ENCODE measurements at places on chromosomes 3 and 15.

GRCh38 chr3:58495101-58495500, 3.2 kb downstream of the KCTD6 start:
- no peak for DNase-seq

DNA sequence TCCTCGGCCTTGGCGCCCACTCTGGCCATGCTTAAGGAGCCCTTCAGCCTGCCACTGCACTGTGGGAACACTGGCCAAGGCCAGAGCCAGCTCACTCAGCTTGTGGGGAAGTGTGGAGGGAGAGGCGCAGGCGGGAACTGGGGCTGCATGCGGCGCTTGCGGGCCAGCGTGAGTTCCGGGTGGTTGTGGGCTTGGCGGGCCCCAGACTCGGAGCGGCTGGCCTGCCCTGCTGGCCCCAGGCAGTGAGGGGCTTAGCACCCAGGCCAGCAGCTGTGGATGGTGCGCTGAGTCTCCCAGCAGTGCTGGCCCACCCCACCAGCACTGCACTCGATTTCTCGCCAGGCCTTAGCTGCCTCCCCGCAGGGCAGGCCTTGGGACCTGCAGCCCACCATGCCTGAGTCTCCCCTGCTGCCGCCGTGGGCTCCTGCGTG, 13.1 kb upstream of the UBP1 start:
- DNase-seq: no peak

GRCh38 chr3:186094271-186094670, 14.6 kb downstream of the ETV5 start:
- DNase-seq: no peak

DNA sequence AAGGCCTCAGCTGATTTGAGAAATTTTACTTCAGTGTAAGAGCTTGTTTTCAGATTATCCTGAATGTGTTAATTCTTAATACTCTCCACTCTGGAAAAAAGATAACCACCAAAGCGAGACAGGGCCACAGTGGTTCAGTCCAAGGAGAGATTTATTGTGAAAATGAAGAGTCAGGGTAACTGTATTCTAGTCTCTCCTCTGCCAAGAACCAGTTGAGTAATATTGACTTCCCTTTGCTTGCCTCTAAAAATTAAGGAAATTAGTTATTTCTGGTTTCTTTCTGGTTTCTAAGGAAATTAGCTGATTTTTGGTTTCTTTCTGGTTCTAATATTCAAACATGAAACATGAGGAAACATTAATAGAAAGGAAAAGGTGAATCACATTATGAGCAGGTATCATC, 34.9 kb downstream of the PPP1R2 start:
- no peak for DNase-seq

- DNase-seq: no peak
Observed at GRCh38 chr3:174110761-174111160, 713.2 kb downstream of the NLGN1 start.

DNA sequence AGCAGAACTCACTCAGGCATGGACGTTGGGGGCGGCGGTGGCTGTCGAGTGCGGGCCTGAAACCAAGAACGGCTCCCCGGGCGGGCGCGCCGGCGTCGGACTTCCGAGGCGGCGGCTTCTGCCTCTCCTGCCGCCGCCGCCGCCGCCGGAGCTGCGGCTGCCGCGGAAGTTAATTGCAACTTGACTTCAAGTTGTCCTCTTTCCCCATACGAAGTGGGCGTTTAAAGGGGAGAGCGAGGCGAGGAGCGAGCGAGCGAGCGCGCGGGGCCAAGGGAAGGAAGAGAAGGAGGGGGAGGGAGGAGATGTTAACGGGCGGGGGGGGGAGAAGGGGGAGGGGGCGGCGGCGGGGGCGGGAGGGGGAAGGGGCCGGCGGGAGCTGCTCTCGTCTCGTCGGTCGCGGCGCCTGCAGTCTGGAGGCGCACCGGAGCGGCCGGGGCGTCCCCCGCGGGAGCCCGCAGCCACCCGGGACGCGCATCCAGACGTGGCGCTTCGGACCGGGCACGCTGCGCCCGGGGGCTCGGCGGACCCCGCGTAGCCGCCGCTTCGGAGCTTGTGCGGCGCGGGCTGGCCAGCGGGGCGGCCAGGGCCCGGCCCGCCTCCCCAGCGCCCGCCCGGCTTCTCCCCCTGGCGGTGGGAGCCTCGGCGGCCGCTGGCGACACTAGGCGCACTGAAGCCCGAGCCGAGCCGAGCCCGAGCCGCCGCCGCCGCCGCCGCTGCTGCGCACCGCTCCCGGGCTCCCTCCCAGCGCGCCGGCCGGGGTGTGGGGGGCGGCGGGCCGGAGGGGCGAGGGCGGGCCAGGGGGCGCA, 19.7 kb upstream of the SATB1 start:
- DNase-seq: peak; percentile 45

DNA sequence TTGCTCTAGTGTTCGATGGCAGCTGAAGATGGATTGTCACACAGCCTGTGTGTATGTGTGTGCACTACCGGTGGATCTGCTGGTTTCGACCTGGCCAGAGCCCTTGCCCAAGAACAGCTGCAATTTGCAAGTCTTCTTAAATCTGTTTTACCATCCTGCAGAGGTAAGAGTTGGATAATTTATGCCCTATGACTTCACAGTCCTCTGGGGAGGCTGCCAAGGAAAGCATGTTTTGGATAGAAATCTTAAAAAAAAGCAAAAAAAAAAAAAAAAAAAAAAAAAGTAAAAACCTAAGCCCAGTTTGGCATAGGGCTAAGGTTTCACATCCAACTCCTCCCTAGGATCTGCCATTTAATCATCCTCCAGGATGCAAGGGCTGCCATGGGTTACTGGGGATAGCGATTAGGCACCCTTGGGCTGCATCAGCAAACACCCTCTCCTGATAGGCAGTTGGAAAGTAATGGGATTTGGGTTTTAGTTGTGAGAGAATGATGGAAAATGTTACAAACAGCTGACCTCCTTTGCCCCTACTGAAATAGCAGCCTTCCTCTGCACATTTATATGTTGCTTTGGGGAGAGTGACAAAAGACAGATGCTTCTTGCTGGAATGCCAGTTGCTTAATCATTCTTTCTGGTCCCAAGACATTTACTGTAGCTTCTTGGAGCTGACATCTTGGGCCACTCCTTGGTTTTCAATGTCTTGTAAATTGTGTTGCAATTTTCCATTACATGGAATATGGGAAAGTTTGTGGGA, 35.4 kb downstream of the CD200R1L start:
- DNase-seq: no peak

- DNase-seq: no peak
Observed at GRCh38 chr15:72042054-72042453, 75.9 kb downstream of the MYO9A start.

DNA sequence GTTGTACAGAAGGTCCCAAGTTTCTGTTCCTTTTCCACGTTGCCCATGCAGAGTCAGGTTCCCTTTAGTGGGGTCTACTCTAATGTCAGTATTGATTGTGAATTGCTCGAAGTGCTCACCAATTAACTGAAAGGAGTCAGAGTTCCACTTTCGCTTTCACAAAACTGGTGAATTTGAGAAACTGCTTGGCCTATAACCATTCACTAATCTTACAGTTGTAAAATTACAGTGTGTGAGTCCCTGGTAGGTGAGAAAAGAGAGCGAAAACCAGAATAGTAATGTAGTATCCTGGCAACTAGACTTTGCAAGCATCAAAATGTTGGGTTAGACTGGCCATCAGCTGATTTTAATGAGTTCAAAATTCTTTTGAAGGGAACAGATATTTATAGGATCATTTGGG, 237.5 kb upstream of the CHRM5 start:
- no peak for DNase-seq

DNA sequence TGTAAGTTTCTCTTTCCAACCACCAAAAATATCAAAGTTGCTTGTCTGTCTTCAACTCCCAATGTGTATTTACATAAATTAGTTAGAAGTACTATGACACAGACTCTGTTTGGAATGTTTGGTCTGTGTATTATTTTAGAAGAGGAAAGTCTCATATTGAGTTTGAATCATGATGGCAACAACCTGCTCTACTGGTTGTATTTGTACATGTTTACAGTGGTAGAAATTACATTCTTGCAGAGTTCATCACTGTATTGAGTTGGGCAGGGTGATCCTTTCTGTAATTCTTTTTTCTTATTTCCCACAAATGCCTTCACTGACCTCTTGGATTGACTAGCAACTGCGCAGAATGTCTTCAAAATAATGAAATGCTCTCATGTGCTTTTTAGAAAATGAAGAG, 149.6 kb downstream of the CHL1 start:
- DNase-seq: no peak

- DNase-seq: no peak
Observed at GRCh38 chr3:135495891-135496290, 469.6 kb upstream of the PPP2R3A start.

DNA sequence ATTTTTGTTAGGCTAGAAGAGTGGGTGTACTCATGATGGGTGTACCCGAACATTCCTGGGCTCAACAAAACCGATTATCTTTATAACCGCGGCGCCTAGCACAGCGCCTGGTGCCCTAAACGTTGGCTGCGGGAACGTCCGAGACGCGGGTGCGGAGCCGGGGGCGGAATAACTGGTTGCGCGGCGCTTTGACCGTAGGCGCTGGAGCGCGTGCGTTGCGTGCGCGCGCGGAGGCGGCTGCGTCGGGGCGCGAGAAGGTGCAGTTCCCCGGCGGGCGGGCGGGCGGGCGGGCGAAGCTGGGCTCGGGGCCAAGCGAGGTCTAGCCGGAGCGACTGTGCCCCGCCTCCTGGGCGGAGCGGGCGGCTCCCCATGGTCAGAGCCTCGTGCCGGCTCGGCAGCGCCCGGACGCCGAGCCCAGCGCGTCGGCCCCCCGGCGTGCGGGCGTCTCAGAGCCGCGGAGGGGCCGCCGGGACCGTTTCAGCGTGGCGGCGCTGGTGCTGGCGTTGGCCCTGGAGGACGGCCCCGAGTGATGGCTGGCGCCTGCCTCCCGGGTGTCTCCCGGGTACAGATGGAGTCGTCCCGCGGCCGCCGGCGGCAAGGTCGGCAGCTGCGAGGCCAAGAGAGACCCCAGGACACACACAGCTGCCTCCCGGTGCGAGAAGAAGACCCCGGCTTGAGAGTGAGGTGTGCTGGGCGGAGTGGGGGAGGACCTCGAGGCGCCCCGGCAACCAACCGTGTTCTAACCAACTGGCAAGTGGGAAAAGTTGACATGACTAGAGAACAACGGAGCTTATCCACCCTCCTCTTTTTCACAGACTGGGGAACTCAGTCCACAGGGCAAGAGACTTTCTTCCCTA, at the start of gene PLAAT1:
Gene PLAAT1 (plus strand): TSS at position 373 of the 857 bp plus-strand sequence. CDS start 14,429 bp downstream, outside the sequence.
- DNase-seq: no peak

DNA sequence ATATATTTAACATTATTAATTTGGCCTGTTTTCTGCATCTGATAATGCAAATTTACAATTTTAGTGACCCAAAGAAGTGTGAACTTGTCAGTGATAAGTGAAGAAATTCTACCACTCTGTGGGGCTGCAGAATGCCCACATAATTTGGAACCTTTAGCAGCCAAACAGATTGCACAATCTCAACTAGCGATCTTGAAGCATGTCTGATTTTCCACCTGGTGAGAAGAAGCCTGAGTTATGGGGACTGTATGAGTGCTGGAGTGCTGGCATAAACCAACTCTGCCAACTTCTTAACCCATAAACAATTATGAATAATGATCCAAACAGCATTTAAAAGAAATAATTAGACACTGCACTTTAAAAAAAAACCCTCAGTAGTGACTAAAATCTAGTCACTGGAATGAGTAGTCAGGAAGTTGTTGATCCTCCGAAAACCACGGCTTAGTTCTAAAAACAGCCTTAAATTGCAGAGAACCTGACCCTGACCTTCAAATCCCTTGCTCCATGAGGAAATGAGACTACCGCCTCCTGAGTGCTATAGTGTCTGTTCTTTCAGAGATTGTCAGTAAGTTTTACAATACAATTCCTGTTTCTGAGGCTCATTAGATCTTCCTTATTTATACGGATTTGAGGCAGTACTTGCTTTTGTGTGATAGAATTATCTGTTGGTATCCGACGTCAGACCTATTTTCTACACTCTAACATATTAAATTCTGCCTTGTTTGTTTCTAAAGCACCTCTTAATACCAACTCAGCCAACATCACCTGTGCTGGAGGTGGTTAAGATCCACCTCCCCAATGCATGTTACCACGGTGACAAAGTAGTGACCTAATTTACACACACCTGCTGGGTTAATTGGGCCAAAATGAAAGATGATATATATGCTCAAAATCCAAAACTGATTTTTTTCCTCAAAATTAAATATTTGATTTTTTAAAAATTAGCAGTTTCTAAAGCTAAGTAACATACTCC, 267.7 kb downstream of the ZBTB20 start:
- DNase-seq: no peak

- DNase-seq: no peak
Observed at GRCh38 chr3:42590989-42591756, 513 bp downstream of the SS18L2 start.

DNA sequence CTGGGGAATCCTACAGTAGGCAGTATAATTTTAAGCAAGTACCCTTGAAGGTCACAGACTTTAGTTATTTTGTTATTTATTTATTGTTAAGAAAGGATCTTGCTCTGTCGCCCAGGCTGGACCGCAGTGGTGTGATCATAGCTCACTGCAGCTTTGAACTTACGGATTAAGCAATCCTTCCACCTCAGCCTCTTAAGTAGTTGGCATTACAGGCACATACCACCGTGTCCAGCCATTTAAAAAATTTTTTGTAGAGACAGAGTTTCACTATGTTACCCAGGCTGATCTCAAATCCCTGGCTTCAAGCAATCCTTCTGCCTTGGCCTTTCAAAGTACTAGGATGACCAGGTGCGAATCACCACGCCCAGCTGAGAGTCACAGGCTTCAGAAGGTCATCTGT, 22.1 kb upstream of the SH3BP5 start:
- DNase-seq: no peak

DNA sequence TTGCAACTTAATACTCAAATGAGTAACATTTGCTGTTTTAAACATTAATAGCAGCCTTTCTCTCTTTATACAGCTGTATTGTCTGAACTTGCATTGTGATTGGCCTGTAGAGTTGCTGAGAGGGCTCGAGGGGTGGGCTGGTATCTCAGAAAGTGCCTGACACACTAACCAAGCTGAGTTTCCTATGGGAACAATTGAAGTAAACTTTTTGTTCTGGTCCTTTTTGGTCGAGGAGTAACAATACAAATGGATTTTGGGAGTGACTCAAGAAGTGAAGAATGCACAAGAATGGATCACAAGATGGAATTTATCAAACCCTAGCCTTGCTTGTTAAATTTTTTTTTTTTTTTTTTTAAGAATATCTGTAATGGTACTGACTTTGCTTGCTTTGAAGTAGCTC, 40.3 kb downstream of the CTNNB1 start:
- no peak for DNase-seq

GRCh38 chr3:102084704-102085103, 235.4 kb downstream of the NFKBIZ start:
- DNase-seq: no peak

GRCh38 chr15:65956307-65956706, 87.0 kb downstream of the RAB11A start:
- DNase-seq: no peak

GRCh38 chr3:123576122-123576521, 8.7 kb downstream of the HACD2 start:
- no peak for DNase-seq

GRCh38 chr3:124007186-124007585, 15.3 kb upstream of the ROPN1 start:
- DNase-seq: no peak

- no peak for DNase-seq
Observed at GRCh38 chr3:129304962-129305222, 26.2 kb downstream of the HMCES start.
